Urinary bladder (tissue), 4 donors: ENCODE measurements at places on chromosomes 13 and 19. TPM values are rescaled to one million over a fixed set of nuclear protein-coding genes. Genes with fewer than 3 reads are reported as not detected.

GRCh38 chr19:19202707-19203011 is 555 bp downstream of the NR2C2AP start:
- no peak for DNase-seq

DNA sequence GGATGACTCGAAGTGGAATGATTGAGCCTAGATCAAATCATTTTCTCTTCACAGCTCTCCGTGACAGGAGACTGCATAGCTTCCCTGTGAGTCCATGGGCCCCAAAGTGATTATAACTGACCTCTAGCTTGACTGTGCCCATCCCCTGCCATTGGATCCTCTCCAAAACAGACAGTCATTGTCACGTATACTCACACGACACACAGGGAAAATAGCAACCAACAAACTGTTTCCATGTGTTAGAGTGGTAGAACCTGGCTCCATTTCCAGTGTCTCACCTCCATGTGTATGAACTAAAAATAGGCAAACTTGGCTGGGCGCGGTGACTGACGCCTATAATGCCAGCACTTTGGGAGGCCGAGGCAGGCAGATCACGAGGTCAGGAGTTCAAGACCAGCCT is 48.8 kb upstream of the NPAS1 start:
- DNase-seq, result no peak

DNA sequence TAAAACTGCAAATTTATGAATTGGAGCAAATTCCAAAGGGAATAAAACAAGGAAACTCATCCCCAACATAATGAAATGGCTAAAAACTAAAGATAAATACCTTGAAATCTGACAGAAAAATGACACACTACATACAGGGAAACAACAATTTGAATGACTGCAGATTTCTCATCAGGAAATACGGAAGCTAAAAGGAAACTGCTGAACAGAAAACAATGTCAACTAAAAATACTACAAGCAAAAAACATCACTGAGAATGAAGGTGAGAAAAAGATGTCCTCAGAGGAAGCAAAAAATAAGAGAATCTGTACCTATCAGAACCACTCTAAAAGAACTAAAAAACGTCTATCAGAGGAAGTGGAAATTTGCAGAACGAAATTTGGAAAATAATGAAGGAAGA is 39.5 kb downstream of the ZSWIM9 start:
- DNase-seq, result no peak

- no peak for DNase-seq
These were observed 22.1 kb downstream of the EDNRB start for GRCh38 chr13:77896536-77896935.

GRCh38 chr19:5838353-5839064 is 993 bp downstream of the FUT6 start:
- DNase-seq, result no peak

IL4I1 gene
- total RNA-seq, result 0.58 TPM

GRCh38 chr13:62635161-62635560 is 1219.5 kb upstream of the PCDH20 start:
- DNase-seq, result no peak

- no peak for DNase-seq
These were observed 21.0 kb downstream of the CLEC4M start for GRCh38 chr19:7783991-7784423.

GRCh38 chr13:32474999-32475792 is 47.3 kb upstream of the N4BP2L1 start:
- no peak for DNase-seq

DNA sequence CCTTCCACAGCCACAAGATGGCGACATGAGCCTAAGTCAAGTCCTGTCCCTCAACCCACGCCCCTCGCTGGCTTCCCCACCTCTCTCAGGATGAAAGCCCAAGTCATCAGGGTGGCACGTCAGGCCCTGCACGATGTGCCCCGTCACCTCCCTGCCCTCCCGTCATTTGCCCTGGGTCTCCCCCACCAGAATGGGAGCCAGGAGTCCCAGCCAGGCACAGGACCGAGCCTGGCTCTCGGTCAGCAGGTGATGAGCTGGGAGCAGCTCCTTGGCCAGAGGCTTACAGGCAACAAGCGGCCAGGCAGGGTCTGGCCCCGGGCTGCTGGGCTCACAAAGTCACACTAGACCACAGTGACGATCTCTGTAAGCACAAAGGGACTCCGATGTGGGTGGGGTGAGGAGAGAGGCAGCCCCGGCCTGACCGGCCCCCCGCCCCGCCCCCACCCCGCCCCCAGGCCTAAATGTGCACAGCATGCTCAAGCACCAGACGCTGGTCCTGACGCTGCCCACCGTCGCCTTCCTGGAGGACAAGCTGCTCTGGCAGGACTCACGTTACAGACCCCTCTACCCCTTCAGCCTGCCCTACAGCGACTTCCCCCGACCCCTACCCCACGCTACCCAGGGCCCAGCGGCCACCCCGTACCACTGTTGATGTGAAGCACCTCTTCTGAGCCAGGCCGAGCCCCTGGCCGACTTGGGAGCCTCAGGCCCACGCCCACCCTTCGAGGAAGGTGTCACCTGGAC is 7.3 kb downstream of the MRPL4 start:
- peak; percentile 33 for DNase-seq

DNA sequence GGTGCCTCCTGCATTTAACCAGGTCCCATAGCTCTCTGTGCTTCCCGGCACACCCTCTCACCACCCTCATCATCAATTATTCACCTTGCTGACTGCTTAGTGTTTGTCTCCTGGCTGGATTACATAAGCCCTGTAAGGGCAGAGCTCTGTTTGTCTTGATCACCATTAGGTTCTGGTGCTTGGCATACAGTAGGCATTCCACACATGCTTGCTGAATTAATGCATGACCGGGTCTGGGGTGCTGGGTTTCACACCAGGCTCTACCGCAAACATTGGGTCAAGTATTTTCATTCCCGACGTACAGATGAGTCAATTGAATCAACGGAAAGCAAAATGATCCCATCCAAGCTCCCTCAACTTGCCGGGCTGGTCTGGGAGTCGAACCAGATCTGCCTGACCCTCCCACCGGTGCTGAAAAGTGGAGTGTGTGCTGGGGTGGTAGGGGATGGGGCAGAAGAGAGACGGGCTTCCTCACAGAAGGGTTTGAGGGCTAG is 28.5 kb downstream of the VAV1 start:
- DNase-seq, result no peak

KIR2DL3 gene
- not detected for total RNA-seq

- DNase-seq, result no peak
These were observed 6.1 kb upstream of the IFNL4 start for GRCh38 chr19:39254531-39255345.

GRCh38 chr13:44365008-44365407 is 8.6 kb upstream of the SERP2 start:
- DNase-seq, result no peak

DNA sequence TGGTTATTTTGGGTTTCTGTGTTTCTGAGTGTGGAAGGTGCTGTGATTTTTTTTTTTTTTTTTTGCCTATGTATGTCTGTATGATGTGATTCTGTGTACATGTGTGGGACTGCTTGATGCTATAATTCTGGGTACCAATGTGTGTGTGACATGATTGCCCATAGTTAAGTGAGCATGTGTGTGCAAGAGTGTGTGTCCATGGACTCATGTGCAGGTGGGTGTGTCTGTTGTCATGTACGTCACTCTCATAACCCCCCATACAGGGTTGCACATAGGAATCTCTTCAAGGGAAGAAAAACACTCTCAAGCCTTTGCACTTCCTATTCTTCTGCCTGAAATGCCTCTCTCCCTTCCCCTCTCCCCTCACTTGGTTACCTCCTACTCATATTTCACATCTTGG is 2.5 kb upstream of the PPP5C start:
- DNase-seq, result no peak

PRKCG gene
- total RNA-seq, result 0.32 TPM

DNA sequence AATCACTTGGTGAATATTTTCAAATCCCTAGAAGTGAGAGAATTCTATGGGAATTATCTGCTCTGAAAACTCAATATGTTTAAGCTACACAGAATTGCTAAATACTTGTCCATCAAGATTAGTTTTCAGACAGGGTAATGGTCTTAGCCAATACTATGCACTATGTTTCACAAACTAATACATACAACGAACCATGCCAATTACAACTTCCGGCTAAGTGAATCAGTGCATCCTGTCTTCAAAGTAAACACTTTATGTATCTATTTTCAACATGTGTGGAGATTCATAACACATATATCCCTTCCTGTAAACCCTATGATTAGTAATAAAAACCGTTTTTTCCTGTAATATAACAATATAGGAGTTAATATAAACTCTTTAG is 181.5 kb downstream of the POSTN start:
- DNase-seq, result no peak

- no peak for DNase-seq
These were observed 5.8 kb upstream of the FCGRT start for GRCh38 chr19:49506575-49507105.

SUPT5H gene
- 24.8 TPM for total RNA-seq

CPT1C gene
- total RNA-seq, result 11.8 TPM

GRCh38 chr19:49887037-49887664 is 9.5 kb downstream of the IL4I1 start:
- no peak for DNase-seq

IGFLR1 gene
- total RNA-seq, result 0.53 TPM

- DNase-seq, result no peak
These were observed 750.6 kb downstream of the DIAPH3 start for GRCh38 chr13:59413126-59413525.

- peak; percentile 23 for DNase-seq
These were observed 80.1 kb downstream of the IPO5 start for GRCh38 chr13:98033277-98034247.

CGB5 gene
- total RNA-seq, result not detected

GRCh38 chr13:89763005-89763404 is 1584.5 kb upstream of the MIR17HG start:
- DNase-seq, result no peak

KLK3 gene
- total RNA-seq, result not detected

DNA sequence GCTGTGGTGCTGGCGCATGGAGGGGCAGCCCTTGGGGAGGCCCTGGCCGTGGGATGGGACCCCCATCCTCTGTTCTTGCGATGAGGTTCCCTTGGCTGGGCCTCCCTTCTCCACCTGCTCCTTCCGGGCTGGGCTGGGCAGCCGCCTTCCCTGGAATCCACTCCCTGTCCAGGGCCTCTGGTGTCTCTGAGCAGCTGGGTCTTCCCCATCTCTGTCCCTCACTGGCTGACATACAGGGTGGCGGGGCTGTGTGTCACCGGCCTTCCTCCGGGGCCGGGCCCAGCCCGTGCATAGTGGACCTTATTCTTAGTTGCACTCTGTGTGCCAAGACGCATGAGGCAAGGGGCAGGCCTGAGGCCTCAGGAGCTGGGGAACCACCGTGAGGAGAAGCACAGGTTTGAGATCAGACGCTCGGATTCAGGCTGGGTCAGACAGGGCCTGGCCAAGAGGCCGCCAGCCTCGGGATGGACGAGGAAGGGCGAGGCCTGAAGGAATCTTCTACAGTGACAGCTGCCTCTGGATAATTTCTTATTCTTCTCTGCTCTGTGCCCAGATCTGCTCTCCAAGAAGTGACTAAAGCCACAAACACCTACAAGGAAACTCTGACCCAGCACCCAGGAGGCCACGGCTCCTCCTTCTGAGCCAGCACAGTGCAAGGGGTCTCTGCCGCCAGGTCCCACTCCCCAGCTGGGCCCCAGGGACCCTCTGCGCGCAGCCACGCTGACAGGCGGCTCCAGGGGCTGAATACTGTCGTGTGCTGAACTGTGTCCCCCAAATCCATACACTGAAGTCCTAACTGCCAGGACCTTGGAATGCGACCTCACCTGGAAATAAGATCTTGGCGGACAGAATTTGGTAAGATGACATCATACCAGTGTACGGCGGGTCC is 11.0 kb downstream of the SGTA start:
- no peak for DNase-seq

OR10H1 gene
- total RNA-seq, result 0.05 TPM
